ENCODE measurements at places on chromosomes 1 and 21. TPM values are rescaled to one million over a fixed set of nuclear protein-coding genes. Genes with fewer than 3 reads are reported as not detected.

GRCh38 chr1:97906567-97907241 is 14.1 kb downstream of the DPYD start:
- no peaks in the 10 kb centered on the region for H3K4me1 ChIP-seq
- DNase-seq: no peak

GRCh38 chr21:40371329-40371728 is 475.6 kb downstream of the DSCAM start:
- no peak overlapping the region for H3K4me3 ChIP-seq
- H3K4me1 ChIP-seq: no peaks in the 10 kb centered on the region
- DNase-seq: no peak

The CLDN8 gene
- not detected for total RNA-seq

DNA sequence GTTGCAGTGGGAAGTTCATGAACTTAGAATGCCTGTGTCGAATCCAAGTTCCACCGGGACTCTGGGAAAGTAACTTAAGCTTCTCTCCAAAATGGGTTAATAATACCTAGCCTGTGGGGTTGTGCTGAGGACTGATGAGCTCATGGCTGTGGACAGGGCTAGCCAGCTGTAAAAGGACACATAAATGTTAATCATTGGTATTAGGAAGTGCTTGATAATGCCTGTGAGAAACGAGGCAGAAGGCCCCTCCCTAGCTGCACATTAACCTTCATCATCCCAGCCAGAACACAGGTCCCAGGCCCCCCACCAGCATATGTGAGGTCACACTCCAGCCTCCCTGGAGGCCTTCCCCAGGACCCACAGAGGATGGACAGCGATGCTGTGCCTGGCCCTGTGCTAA is 789 bp upstream of the GJB4 start:
- no peak overlapping the region for H3K27ac ChIP-seq
- DNase-seq: no peak
- no peaks in the 10 kb centered on the region for H3K36me3 ChIP-seq

DNA sequence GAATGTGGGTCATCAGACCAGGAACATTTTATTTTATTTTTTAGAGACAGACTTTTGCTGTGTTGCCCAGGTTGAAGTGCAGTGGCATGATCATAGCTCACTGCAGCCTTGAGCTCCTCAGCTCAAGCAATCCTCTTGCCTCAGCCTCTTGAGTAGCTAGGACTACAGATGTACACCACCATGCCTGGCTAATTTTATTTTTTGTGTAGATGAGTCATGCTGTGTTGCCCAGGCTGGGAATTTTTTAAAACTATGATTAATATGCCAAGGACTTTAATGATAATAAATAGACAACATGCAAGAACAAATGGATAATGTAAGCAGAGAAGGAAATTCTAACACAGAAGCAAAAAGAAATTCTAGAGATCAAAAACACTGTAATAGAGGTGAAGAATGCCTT is 142.4 kb downstream of the AK5 start:
- DNase-seq: no peak
- no peak overlapping the region for H3K27ac ChIP-seq
- no peak overlapping the region for H3K4me3 ChIP-seq
- no peaks in the 10 kb centered on the region for H3K4me1 ChIP-seq

The LCE3D gene
- total RNA-seq: not detected

The MTHFR gene
- total RNA-seq: 82.0 TPM

DNA sequence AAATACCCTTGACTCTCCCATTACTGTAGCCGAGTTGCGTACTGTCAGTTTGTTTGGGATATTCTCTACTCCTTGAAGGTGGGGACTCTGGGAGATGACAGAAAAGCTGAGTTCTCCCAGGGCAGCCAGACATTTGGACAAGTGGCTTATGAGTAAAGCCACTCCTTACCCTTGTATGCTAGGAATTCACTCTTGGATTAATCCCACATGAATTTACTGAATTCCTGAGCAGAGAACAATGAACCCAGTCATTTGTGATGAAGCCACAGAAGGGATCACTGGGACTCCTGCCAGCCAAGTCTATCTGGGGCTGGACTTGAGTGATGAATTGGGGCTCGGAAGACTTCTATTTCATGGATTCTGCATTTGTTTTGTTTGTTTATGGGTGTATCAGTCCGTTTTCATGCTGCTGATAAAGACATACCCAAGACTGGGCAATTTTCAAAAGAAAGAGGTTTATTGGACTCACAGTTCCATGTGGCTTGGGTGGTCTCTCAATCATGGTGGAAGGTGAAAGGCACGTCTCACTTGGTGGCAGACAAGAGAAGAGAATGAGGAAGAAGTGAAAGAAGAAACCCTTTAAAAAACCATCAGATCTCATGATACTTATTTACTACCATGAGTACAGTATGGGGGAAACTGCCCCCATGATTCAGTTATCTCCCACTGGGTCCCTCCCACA is 25.1 kb downstream of the C1orf116 start:
- no peaks in the 10 kb centered on the region for H3K27me3 ChIP-seq
- H3K4me1 ChIP-seq: peaks cover 24% of the 10 kb centered on the region
- no peak overlapping the region for H3K27ac ChIP-seq
- no peaks in the 10 kb centered on the region for H3K36me3 ChIP-seq
- H3K4me3 ChIP-seq: no peak overlapping the region

DNA sequence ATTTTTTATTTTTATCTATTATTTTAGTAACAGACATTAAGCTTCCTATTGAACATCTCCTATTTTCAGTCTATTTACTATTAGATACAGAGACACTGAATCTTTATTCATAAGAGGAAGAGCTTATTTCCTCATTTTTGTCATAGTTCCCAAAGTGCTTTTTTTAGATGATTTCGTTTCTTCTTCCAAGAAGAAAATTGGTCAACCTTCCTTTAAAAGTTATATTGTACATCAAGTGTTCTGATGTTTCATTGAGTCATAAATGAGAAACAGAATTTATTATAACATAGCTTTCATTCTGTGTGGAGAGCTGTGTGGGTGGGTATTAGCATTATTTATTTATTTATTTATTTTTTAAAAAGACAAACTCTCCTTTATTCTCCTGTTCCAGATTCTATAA is 50.6 kb upstream of the BACH1 start:
- no peaks in the 10 kb centered on the region for H3K27me3 ChIP-seq
- no peak overlapping the region for H3K27ac ChIP-seq
- no peaks in the 10 kb centered on the region for H3K36me3 ChIP-seq
- DNase-seq: no peak
- no peak overlapping the region for H3K4me3 ChIP-seq
- H3K4me1 ChIP-seq: no peaks in the 10 kb centered on the region

The AVPR1B gene
- 0.47 TPM for total RNA-seq

The TNFRSF18 gene
- not detected for total RNA-seq

The TTC39A gene
- total RNA-seq: 39.8 TPM

DNA sequence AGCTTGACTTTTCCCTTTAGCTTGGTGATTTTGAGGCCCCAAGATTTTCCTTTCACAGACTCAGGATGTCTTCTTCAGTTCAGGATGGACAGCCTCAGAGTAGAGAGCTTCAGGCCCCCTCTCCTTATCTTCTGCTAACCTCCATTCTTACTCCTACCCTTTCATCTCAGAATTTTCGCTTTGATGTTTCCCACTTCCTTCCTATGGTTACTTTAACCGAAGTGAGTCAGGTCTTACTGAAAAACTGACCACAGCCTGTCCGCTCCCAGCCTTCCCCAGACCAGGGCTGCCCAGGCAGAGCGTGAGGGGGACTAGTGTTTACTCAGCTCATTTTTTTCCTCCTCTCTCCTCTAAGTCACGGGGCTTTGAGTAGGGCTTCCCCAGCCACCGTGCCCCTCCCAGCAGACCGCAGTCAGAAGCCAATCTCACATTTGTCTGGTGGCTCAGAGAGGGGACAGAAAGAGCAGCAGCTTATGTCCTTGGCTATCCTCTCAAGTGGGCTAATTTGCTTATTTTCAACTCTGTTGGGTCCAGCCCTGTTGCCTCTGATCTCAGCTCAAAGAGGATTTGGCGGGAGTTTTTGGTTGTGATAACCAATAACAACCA is 4.2 kb upstream of the IL19 start:
- DNase-seq: no peak
- no peak overlapping the region for H3K27ac ChIP-seq
- peaks cover 28% of the 10 kb centered on the region for H3K4me1 ChIP-seq
- H3K4me3 ChIP-seq: no peak overlapping the region
- no peaks in the 10 kb centered on the region for H3K36me3 ChIP-seq

- no peak overlapping the region for H3K4me3 ChIP-seq
- no peaks in the 10 kb centered on the region for H3K36me3 ChIP-seq
- H3K27me3 ChIP-seq: no peaks in the 10 kb centered on the region
- no peak for DNase-seq
- H3K27ac ChIP-seq: no peak overlapping the region
- H3K4me1 ChIP-seq: peaks cover 7% of the 10 kb centered on the region
These were observed 3.8 kb downstream of the TMEM54 start for GRCh38 chr1:32897082-32898049.

The MPL gene
- not detected for total RNA-seq

DNA sequence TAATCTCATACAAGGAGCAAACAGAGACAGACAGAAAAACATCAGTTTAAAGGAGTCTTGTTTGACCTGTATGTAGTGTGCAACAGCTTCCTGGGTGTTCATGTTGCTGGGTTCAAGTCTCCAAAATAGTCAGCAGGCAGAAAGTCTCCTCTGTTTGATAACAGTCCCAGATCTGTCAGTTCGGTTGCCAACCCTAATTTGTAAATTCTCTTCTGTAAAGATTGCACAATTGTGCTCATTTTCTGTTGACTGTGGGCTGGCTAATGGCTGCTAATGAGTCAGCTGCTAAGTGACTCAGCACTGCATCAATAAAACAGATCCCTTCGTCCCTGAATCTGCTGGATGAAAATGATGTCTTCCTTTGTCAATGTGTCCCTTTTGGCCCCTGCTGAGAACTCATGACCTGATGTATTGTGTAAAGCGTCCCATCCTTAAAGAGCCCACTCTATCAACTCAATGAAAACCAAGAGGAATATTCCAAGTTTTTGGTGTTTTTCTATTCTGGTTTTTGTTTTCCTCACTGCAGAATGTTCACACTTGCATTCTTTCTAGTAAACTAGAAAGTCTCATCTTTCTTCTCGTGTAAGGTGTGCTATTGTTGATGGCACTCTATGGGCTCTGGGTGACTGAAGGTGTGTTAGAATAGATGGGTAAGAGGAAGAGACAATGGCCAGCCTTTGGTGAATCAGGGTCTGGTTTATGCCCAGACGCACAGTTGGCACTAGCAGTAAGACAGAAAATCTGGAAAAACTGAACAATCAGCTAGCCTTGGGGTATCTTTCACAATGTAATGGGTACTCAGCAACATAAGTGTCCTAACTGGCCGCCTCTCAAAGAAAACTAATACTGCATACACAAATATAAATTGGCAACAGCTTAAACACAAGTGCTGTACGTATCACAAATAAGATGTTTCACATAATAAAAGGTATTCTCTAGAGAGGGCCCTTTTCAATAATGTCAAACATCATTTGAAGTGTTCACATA is 75.1 kb upstream of the SIPA1L2 start:
- no peaks in the 10 kb centered on the region for H3K27me3 ChIP-seq
- H3K36me3 ChIP-seq: no peaks in the 10 kb centered on the region
- H3K27ac ChIP-seq: peak overlapping the region; percentile 62
- peaks cover 23% of the 10 kb centered on the region for H3K4me1 ChIP-seq
- no peak overlapping the region for H3K4me3 ChIP-seq
- DNase-seq: peak; percentile 27

DNA sequence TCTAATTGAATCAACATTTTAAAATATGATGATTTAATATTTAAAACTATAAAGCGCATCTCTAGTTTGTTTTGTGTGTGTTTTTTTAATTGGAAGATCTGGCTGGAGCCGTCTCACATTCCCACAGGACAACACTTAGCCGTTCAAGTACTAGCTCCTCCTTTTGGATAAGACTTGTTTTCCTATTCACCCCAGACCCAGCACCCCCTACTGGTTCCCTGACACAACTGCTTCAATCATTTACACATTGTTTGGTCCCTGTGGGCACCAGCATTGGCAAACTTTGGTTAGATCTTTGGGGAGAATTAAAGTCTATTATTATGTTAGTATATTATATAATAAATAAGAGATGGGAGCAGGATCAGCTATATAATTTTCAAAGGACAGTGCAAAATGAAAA is 34.5 kb downstream of the TYW3 start:
- no peak overlapping the region for H3K4me3 ChIP-seq
- H3K4me1 ChIP-seq: no peaks in the 10 kb centered on the region
- no peak overlapping the region for H3K27ac ChIP-seq

The RHCE gene
- total RNA-seq: not detected

- H3K27ac ChIP-seq: peak overlapping the region; percentile 92
- peaks cover 5% of the 10 kb centered on the region for H3K4me1 ChIP-seq
- no peaks in the 10 kb centered on the region for H3K36me3 ChIP-seq
These were observed 750 bp downstream of the NECAP2 start for GRCh38 chr1:16441282-16441665.

GRCh38 chr1:185244015-185244747 is 72.9 kb downstream of the IVNS1ABP start:
- H3K27me3 ChIP-seq: no peaks in the 10 kb centered on the region
- no peak overlapping the region for H3K27ac ChIP-seq
- H3K4me1 ChIP-seq: no peaks in the 10 kb centered on the region
- H3K36me3 ChIP-seq: no peaks in the 10 kb centered on the region
- H3K4me3 ChIP-seq: no peak overlapping the region

DNA sequence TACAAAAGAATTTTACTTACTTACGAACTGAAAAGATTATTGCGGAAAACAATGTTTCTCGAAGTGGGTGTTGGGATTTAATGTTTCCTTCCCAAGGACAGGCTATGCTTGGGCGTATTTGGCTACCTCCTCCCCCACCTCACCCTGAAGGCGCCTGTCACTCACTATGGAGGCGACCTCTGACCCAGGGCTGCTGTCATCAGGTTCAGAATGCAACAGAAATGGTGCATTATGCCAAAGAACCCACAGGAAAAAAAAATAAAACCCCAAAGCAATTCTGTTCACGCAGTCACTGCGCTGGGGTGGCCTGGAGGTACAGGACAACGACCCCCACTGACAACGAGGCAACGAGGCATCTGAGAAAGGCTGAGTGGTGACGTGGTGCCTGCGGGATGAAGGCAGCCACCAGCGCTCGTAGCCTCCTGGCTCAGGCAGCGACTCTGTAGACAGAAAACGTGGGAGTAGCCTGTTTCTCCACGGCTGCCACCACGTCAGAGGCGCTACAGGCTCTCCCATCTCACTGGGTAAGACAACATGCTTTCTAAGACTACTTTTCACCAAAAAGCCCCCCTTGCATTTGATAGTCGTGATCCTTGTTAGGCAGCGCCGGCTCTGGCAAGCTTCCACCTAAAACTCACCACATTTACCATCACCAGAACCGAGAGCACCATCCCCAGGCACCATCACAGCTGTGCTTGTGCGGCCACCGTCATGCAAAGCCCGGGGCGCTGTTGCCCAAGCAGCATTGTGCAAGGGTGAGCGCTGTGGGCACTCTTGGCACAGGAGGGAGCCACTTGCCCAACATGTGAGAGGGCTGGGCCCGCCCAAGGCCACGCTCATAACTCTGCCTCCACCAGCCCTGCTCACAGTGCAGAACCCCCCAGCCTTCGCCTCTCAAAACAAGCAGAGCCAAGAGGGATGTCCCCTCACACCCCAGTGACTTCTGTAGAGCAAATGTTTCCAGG is 14.3 kb downstream of the NADK start:
- H3K27ac ChIP-seq: no peak overlapping the region
- H3K4me1 ChIP-seq: no peaks in the 10 kb centered on the region
- H3K4me3 ChIP-seq: no peak overlapping the region
- no peaks in the 10 kb centered on the region for H3K27me3 ChIP-seq
- DNase-seq: peak; percentile 45

The DCDC2B gene
- not detected for total RNA-seq

Data from Peyer's patch (tissue), 4 donors.